Fibroblast of skin of abdomen (primary cell): ENCODE measurements at places on chromosomes 3 and 15.

DNA sequence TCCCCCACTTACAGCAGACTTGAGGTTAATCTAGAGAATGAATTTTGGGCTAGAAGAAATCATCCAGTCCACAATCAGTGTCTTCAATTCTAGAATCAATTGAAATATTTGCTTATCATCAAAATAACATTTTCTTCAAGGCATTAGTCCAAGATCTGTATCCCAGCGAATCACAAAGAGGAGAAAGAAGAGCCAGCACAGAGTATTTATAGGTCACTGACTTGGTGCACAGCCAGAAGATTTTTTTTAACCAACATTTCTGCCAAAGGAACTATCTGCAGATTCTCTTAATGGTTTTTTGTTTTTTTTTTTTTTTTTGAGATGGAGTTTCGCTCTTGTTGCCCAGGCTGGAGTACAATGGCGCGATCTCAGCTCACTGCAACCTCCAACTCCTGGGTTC is 178.2 kb downstream of the TNIK start:
- peak; percentile 79 for DNase-seq

DNA sequence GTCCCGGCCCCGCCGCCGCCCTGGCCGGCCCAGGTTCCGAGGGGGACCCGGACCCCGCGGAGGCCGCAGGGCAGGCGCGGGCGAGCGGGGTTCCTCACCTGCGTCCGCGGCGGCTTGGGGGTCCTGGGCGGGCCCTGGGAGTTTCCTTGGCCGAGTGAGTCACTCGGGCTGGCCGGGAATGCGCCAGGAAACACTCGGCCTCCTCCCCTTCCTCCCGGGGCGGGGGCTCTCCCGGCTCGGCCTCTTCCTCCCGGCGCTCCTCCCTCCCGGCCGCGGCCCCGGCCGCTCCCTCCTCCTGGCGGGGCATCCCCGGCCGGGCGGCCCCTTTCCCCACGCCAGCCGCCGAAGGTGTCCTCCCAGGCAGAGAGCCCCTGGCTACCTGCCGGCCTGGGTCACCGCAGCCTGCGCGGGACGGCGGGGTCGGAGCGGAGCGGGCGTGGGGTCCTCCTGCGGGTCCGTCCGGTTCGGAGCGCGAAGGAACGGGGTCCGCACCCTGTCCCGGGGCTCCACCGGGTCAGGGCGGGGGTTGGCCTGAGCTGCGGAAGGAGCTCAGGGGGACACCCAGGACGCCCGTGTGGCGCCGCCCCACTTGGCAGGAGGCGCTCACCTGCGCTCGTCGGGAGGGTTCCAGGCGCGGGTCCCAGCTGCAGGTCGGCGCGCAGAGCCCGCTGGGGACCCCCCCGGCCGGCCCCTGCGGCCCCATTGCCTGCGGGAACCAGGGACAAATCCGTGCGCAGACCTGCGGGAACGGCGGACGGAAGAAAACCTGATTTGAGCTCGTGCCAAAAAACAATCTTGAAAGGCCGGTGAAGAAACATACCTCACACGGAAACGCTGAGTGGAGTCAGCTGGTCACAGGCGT is at the start of gene CYFIP1:
Gene CYFIP1, minus strand, starts transcription at position 180 of the 862 bp plus-strand sequence. CDS start 33,083 bp downstream, outside the sequence.
- peak; percentile 89 for DNase-seq

DNA sequence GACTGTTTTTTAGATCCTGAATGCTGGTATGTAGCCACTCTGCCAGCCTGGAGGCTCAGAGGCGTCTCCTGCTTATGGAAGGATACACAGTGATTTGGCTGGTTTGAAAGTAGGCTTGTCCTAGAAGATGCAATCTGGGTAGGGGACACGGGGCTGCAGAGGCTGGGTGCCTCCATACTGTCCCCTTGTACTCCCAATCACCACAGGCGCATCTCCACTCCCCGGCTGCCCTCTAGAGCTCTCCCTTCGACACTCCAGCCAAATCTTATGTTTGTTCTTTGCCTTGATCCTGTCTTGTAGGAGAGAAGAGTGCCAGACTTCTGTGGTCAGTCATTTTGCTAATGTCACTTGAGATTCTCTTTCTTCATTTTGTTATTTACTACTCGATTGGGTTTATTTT is 168.8 kb upstream of the THRB start:
- no peak for DNase-seq

GRCh38 chr15:29675791-29676301 is 146.4 kb downstream of the TJP1 start:
- DNase-seq = no peak

DNA sequence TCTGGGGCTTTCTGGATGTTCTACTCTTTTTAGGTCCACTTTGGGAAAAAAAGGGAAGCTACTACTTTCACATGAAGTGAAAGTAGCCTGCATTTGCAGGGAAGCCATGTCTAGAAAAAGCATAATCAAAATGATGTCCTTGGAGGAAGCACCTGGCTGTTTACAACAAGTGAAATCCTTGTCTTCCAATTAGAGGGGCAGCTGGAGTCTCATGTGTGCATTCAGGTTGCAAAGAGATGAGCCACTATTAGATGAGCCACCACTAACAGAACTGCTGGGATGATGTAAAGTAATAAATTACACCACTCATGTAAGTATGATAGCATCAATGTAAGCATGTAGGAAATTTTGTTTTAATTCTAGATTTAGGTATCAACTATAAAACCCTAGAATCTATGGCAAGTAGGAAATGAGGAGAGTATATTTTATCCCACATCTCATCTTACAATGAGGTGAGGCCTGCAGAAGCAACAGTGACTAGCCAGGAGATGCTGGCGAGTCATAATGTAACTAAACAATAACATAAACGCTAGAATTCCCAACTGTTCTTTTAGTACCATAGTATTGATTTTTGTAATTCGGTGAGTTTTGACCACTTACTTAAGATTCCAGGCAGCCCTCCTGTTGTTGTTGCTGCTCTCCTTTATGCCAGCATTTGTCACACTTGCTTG is 75.9 kb downstream of the TMEM108 start:
- DNase-seq = no peak

DNA sequence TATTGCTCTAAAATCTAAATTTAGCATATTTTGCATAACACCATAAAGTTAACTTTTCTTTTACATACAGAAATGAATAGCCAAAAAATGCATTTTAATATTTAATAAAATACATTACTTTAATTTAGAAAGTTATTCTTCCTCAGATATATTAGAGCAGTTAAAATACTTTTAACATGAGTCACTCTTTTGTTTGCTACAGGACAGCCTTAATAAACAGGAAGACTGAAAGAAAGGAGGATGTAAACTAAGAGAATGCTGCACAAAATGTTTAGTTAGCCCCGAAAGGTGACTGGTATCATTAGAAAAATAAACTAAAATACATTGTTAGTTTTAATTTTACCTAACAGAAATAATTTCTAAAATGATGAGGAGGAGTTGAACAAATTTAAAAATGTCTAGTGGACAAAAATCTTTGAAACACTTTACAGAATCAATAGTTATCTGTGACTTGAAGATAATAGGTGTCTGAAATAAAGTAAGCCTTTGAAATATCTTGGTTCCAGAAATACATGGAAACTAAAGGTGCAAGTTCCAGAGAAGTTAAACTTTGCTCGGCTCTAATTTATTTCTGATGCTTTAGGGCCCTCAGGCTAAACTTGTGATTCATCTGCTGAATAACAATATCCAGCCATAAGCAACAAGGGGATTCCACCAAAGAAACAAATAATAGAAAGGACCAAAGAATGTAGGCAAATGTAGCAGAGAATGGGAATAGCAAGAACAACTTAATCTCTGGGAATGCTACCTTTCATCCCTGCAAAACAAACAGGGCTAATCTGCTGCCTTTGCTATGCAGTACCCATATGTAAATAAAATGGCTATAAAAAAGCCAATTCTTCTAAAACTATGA is 138.3 kb upstream of the UBP1 start:
- DNase-seq = no peak

GRCh38 chr3:58639001-58639400 is 27.6 kb downstream of the FAM3D start:
- DNase-seq = peak; percentile 57

- DNase-seq = no peak
Measured at GRCh38 chr15:71186267-71186666, 71.0 kb downstream of the THSD4 start.

DNA sequence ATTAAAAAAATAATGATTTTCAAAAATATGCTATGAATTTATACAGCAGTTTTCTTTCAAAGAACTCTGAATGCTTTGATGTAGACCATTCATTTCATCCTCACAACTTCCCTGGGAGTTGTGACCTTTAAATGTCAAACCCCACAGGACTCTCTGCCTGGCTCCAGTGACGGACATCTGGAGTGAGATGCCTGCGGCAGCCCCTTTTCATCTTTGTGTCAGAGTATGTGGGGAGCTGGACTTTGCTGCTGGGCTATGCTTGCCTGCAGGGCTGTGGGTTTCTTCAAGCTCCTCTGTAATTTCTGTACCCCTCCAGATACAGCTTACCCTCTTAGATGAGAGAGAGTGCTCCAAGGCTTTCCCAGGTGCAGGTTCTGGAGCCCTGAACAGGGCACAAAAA is 70.6 kb upstream of the RASGRP1 start:
- DNase-seq = no peak

- DNase-seq = no peak
Measured at GRCh38 chr3:131484496-131485111, 18.2 kb downstream of the MRPL3 start.

- no peak for DNase-seq
Measured at GRCh38 chr15:83578691-83579090, 75.2 kb upstream of the ADAMTSL3 start.

GRCh38 chr3:30811151-30811795 is 83.2 kb downstream of the GADL1 start:
- no peak for DNase-seq

GRCh38 chr3:66153481-66154443 is 67.0 kb upstream of the SLC25A26 start:
- DNase-seq = peak; percentile 48

DNA sequence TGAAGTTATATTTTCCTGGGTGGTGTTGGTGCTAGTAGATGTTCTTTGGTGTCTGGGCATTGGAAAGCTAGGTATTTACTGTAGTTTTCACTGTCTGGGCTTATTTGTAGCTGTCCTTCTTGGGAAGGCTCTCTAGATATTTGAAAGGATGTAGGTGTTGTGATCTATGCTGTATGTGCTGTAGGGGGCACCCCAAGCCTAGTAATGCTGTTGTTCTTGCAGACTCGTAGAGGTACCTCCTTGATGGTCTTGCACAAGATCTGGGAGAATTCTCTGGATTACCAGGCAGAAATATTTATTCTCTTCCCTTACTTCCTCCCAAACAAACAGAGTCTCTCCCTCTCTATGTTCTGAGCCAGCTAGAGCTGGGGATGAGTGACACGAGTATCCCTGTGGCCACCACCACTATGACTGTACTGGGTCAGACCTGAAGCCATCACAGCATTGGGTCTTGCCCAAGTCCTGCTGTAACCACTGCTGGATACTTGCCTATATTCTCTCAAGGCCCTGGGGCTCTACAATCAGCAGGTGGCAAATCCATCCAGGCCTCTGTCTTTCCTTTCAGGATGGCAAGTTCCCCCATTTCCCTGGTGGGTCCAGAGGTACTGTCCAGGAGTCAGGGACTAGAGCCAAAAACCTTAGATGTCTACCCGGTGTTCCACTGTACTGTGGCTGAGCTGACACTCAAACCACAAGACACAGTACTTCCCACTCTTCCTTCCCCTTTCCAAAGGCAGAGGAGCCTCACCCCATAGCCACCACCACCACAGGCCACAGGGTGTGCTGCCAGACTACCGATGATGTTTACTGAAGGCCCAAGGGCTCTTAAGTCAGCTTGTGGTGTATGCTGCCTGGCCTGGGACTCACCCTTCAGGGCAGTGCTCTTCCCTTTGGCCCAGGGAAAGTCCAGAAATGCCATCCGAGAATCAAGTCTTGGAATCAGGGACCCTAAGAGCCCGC is 195.2 kb upstream of the DPPA4 start:
- peak; percentile 26 for DNase-seq

GRCh38 chr15:66894363-66894762 is 171.0 kb upstream of the SMAD3 start:
- no peak for DNase-seq

DNA sequence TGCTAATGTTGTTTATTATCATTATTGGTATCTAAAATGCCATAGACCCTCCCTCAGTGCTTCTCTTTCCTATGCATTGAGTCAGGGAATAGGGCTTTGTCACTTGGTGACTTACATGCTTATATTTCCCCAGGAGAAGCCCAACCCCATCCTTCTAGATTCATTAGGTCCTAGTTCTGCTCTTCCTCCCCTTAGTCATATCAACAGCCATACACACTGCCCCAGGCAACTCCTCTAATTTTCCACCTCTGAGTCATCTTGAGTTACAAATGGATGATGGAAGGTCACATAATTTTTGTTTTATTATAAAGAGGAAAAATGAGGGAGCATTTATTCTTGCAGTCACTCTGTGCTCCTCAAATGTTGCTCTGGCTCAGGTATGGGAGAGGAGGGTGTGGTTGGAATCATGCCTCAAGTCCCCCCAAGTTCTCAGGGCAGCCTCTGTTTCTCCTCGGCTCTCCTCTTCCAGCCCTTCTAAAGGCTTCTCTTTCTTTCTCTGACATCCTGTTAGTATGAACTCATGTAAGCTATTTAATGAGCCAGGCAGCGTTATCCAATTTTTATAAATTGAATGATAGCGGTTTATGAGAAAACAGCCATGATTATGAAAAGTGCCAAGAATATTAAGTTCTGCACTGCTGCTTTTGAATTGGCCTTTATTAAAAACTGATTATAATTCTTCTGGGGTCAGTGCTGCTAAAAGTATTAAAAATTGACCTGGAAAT is 45.6 kb upstream of the FSTL1 start:
- DNase-seq = peak; percentile 73

GRCh38 chr15:51869060-51869421 is 39.6 kb downstream of the TMOD3 start:
- DNase-seq = peak; percentile 92

- no peak for DNase-seq
Measured at GRCh38 chr3:134339331-134339730, 34.9 kb downstream of the AMOTL2 start.

GRCh38 chr3:122111974-122112373 is 56.8 kb downstream of the CD86 start:
- no peak for DNase-seq

- no peak for DNase-seq
Measured at GRCh38 chr15:71756599-71757352, 53.6 kb upstream of the NR2E3 start.

DNA sequence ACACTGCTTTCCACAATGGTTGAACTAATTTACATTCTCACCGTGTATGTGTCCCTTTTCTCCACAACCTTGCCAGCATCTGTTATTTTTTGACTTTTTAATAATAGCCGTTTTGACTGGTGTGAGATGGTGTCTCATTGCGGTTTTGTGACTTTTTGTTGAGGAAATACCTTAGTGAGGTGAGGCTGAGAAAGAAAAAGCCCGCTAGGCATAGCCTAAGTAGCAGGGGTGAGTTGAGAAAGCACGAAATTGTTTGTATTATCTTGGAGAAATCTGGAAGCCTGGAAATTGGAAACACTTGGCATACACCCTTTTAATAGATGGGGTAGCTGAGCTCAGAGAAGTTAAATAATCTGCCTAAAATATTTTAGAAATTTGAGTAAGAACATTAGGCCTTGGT is 61.5 kb upstream of the CFAP161 start:
- DNase-seq = no peak

DNA sequence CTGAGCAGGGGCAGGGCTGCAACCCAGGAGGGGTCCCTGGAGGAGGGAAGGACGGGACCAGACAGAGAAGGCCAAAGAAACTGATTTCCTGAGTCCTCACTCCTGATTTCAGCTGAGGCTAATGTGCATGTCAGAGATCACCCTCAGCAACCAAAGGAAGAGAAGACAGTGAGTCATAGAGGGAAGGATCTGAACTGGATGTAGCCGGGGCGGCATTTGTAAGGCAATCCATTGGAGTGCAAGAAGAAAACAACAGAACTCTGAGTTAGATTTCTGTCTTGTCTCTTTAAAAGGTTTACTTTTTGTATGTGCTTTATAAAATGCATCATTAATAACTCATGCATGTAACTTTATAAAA is 105.3 kb upstream of the AGBL1 start:
- peak; percentile 13 for DNase-seq
